ENCODE measurements at places on chromosomes 12 and 14. TPM values are rescaled to one million over a fixed set of nuclear protein-coding genes. Genes with fewer than 3 reads are reported as not detected.

The INHBE gene
- total RNA-seq: 0.29 TPM

The EML5 gene
- 3.8 TPM for total RNA-seq

GRCh38 chr14:81234278-81234677 lies 13.5 kb upstream of the GTF2A1 start:
- H3K27me3 ChIP-seq: no peaks in the 10 kb centered on the region
- H3K27ac ChIP-seq: no peak overlapping the region
- peaks cover 3% of the 10 kb centered on the region for H3K4me1 ChIP-seq
- DNase-seq: no peak
- no peak overlapping the region for H3K4me3 ChIP-seq
- H3K36me3 ChIP-seq: no peaks in the 10 kb centered on the region

The BHLHE41 gene
- total RNA-seq: 34.5 TPM

GRCh38 chr12:66304296-66304900 lies 2.1 kb downstream of the HELB start:
- H3K27me3 ChIP-seq: no peaks in the 10 kb centered on the region
- no peak for DNase-seq
- H3K4me1 ChIP-seq: peaks cover 41% of the 10 kb centered on the region
- H3K36me3 ChIP-seq: peaks cover 42% of the 10 kb centered on the region
- H3K4me3 ChIP-seq: peak overlapping the region; percentile 13
- H3K27ac ChIP-seq: peak overlapping the region; percentile 7

Measured in activated B cell treated with CpG ODN at 0.5 μM for 24 hours (primary cell).